Mucosa of gallbladder (tissue), 1 donor: ENCODE measurements at places on chromosomes 2 and 18.

GRCh38 chr18:48003426-48004349 is 73.2 kb upstream of the SMAD2 start:
- DNase-seq: peak; percentile 25

DNA sequence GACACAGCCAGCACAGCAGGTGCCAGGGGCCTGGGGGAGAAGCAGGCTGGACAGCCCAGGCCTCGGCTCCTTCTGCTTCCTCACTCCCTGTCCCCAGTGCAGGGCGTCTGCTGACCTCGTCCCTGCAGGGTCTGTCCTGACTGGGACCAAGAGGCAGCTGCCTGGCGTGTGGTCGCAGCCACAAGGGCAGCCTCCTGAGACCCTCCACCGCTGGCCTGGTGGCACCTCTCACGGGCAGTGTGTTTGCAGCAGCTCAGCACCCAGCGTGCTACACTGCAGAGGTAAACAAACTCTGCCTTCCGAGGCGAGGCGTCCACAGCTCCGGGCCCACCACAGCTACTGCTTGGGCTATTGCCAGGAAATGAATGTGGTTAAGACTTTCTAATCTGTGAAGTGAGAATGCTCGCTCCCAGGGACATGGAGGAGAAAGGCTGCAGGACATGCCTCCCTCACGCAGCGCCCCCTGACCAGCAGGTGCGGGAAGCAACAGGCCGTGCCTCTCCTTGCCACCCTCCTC is 46.1 kb upstream of the HPCAL1 start:
- no peak for DNase-seq

- DNase-seq: no peak
Measured at GRCh38 chr2:40824278-40824677, 372.4 kb upstream of the SLC8A1 start.

- peak; percentile 37 for DNase-seq
Measured at GRCh38 chr2:236047886-236048540, 120.2 kb downstream of the GBX2 start.

DNA sequence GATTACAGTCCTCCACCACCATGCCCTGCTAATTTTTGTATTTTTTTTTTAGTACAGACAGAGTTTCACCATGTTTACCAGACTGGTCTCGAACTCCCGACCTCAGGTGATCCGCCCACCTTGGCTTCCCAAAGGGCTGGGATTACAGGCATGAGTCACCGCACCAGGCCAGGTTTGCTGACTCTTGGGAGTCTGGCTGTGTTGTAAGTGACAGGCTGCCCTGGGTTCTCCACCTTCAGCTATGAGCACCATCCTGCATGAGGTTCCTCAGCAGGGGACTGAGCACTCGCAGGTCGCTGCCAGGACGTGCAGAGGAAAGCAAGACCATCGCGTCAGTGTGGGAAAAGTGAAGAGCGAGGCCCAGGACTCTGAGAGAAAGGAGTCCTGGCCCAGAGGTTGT is 112.6 kb upstream of the NDUFV2 start:
- no peak for DNase-seq

GRCh38 chr2:60262178-60262577 is 291.3 kb downstream of the BCL11A start:
- no peak for DNase-seq

DNA sequence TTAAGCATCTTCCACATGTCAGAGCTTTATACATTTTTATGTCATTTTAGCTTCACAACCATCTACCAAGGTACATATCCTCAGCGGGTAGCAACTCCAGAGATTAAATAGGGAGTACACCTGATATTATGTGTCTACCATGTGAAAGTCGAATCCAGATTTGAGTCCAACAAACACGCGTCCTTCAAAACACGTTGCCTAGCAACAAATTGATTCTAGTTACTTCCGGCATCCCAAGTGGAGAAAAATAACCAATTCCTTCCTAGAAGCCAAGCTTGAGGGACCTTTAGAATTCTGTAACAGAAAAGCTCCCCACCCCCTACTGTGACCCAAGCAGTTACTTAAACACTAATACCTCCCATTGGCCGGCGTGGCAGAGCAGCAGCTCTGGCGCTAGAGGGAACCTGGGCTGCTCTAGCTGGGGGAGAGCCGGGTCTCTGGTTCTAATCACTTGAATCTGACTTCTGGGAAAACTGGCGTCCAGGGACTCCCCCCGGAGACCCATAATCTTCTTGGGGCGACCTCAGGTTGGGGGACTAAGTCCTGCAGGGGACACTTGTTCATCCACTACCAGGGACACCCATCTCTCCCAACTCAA is at the start of gene ERICH2:
ERICH2 (plus strand) TSS at position 371 of the 598 bp plus-strand sequence. CDS start 304 bp downstream, outside the sequence.
- DNase-seq: peak; percentile 41

DNA sequence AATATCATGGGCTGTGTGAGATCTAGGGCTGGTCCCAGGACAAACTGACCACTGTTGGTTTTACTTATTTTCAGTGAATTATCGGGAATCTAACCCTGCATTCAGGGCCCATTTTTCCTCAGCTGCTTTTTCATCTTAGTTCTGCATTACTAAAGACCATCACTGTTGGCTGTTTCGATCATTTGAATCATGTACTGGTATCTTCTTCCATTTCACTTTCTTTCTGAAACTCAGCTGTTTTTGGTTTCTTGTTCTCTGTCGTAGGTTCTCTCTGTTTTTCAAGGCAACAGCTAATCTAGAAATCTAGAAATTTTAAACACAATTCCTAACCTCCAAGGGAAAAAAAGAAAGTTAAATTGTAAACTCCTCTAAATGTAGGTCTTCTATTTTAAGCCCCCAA is 159.9 kb upstream of the SESTD1 start:
- no peak for DNase-seq

DNA sequence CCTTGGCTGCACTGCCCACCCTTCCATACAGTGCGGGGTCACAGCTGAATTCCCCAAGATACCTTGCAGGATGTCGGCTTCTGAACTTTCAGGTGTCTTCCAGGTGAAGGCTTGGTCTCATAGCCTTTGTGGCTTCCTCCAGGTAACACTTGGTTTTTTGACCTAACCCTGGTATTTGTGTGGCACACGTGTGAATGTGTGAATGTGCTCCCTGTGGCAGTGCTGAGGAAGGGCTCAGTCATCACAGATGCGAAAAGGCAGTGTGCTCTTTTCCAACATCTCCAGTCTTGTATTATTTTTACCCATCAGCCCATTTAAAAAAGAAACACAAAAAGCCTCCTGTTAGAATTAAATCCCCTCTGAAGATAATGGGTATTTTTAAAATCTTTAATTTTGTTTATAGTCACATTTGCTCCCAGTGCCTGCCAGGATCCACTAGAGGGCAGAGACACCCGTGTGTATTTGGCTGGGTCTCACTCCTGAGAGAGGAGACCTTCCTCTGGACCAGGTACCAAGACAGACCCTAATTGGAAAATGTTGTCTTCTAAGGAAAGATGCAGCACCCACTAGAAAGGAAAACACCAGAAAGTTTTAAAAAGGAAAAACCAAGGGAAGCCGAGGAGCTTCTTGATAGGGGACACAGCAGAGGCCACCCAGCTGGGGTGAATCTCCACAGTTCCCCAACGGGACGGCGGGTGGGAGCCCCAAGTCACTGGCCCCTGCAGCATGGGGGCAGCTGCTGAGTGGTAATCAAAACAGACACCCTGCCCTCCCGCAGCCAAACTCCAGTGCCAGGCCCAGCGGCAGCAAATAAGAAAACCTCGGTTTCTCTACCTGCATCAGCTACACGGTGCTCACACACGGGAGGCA is 27.7 kb downstream of the FAM110C start:
- no peak for DNase-seq

- no peak for DNase-seq
Measured at GRCh38 chr2:152022090-152022489, 76.8 kb downstream of the CACNB4 start.
